ENCODE measurements at places on chromosomes 3 and 15.

- DNase-seq, result no peak
These were observed 19.4 kb upstream of the KIF23 start for GRCh38 chr15:69394556-69395282.

GRCh38 chr15:57785959-57786358, 79.4 kb downstream of the POLR2M start:
- no peak for DNase-seq

DNA sequence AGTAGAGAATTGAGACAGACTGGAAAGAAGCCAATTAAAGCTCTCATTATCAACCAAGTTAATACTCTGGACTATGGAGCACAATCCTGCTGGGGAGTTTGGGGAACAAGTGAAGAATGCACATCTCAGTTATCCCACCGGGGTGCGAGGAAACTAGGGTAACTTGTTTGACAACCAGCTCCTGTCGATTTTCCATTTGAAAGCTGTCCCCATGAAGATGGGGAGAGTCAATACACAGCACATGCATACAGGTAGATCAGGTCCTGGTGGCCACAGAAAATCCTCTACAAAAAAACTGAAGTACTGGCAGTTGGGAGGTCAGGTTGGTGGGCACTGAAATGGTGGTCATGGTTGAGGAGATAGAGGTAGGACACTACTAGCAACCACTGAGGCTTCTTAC, 25.7 kb upstream of the GRAMD1C start:
- DNase-seq, result no peak

- DNase-seq, result no peak
These were observed 148.4 kb upstream of the ATP11B start for GRCh38 chr3:182644790-182645433.

GRCh38 chr3:69500604-69501003, 114.7 kb upstream of the FRMD4B start:
- DNase-seq, result no peak

- DNase-seq, result no peak
These were observed 101.0 kb downstream of the PEX5L start for GRCh38 chr3:179935710-179936109.

DNA sequence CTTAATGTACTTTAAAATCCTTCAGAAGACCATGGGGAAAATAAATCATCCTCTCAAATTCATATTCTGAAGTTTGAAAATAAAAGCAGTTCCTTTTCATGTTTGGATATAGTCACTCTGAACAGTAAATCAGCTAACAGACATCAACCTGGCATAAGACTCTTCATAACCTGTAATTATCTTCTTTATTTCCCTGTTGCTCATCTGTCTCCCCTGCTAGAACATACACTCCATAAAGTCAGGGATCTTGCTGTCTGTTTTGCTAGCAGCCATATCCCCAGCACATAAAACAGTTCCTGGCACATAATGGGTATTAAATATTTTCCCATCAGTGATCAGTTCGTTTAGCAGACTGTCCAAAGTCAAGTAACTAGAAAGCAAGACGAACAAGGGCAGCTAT, 11.2 kb downstream of the VGLL4 start:
- DNase-seq, result no peak

- no peak for DNase-seq
These were observed 159.8 kb upstream of the TSC22D2 start for GRCh38 chr3:150248116-150248887.

- DNase-seq, result no peak
These were observed 374.9 kb upstream of the TGFBR2 start for GRCh38 chr3:30231277-30232141.

DNA sequence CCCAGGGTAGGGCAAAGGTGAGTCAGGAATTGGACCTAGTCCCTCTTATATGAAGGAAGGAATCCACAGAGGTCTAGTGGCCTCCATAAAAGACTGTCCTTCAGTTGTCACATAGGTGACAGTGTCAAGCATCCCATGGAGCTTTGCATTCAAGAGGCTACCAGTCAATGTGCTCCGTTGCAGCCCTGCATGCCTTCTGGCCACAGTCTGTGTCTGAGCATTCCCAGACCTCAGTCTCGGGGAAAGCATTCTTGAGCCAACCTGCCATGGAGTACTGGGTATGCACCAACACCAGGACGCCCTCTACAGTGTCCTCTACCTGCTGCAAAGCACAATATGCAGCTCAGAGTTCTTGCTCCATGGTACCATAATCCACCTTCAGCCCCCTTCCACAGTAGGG, 46.7 kb upstream of the VGLL3 start:
- DNase-seq, result no peak

GRCh38 chr3:138768125-138768524, 66.6 kb downstream of the PIK3CB start:
- no peak for DNase-seq

- no peak for DNase-seq
These were observed 16.6 kb upstream of the EXOG start for GRCh38 chr3:38479431-38480092.

DNA sequence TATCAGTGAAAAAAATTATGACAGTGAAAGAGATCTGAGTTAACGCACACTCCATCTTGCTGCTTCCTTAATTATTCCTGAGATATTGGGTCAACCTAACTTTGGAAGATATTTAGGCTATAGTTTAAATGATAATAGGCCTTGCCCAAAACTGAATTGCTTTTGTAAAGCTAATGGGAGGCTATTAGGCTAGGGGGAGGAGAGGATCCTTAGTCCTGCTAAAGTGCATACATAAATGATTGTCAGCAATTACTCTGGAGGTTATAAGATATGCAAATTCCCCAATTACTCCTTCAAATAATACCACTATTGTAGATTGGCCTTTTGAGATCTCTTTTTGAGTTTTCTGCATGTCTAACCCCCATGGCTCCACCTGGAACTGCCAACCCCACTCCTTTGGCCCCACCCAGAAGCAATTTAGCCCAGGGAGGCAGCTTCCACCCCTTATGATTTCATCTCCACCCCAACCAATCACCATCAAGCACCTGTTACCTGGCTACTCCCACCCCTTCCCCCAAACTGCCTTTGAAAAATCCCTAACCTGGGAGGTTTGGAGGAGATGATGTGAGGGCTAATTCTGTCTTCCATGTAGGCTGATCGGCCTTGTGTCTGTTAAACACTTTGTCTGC, 509.3 kb upstream of the TGFBR2 start:
- DNase-seq, result no peak

- no peak for DNase-seq
These were observed 135.2 kb downstream of the RYR3 start for GRCh38 chr15:33445984-33446383.

DNA sequence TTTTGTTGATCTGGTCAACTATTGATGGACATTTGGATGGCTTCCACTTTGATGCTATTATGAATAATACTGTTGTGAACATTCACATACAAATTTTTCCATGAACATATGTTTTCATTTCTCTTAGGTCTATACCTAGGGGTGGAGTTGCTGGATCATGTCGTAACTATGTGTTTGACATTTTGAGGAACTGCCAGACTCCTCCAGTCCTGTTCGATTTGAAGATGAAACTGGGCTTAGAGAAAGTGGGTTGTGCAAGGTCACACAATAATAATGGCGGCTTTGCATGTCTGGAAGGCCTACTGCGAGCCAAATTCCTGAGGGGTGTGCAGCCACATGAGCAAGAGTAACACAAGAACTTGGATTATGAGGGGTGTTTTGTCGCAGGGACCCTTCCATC, 2.6 kb downstream of the TSEN2 start:
- no peak for DNase-seq

- no peak for DNase-seq
These were observed 44.2 kb upstream of the KY start for GRCh38 chr3:134694946-134695543.

DNA sequence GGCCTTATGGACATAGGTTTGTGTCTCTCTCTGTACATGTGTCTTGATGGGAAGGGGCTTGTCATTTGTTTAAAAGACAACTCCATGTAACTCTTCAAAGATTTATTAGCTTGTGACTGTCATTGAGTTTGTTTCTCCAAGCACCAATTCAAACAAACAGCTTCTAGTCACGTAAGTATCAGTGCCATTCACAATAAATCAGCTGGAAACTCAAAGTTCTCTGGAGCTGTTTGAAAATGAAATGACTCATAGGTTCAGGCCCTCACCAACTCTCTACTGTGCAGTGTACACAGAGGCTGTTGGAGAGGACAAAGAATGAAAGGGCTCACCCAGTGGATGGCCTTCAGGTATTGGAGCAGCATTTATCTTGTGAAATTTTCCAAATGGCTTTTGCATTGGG, 476.3 kb downstream of the AGBL1 start:
- DNase-seq, result peak; percentile 19

DNA sequence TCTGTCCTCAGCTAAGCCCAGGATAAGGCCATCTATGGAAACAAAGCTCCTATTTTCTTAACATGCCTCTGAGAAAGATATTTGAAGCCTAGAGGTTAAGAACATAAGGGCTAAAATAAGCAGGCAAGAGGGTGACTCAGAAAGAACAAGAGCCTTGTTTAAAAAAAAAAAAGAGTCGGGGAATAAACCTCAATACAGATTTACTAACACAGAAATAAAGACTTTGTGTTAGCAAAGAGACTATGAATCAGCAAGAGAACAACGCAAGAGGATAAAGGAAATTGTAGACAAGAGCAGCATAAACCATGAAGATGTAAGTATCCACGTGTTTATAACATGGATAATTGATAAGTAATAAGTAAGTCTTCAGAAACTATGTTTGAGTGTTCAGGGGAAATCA, 36.0 kb downstream of the RAB27A start:
- DNase-seq, result no peak

DNA sequence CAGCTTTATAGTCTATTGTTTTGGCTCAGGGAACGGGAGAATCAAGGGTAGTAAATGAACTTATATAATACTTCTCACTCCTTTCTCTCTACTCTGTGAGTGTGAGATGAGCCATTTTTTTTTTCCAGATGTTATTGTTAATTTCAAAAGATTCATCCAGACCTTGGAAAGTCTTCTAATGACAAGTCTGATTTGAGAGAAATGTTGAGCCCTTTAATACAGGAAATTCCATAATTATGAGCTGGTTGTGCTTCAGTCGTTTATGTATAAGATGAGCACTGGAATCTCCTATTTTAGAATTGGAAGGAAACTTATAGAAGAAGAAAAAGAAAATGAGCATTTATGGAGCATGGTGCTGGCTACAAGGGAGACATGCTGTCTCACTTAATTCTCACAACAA, 92.0 kb downstream of the FBN1 start:
- no peak for DNase-seq

DNA sequence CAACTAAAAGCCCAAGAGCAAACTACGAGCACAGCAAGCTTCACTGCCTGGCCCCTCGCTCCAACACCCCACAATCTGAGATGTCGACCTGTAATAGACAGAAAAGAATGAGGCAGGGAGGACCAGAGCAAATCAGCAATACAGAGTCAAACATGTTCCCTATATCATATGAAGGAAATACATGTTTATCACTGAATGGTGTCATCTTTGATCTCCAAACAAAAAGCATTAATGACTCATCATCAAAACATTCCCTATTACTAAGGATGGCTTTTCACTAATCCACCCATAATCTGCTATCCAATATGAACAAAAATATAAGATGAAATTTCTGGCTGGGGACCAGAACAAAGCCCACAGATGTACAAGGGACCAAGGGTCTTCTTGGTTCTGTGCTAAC, 34.7 kb downstream of the MYO5A start:
- DNase-seq, result no peak

DNA sequence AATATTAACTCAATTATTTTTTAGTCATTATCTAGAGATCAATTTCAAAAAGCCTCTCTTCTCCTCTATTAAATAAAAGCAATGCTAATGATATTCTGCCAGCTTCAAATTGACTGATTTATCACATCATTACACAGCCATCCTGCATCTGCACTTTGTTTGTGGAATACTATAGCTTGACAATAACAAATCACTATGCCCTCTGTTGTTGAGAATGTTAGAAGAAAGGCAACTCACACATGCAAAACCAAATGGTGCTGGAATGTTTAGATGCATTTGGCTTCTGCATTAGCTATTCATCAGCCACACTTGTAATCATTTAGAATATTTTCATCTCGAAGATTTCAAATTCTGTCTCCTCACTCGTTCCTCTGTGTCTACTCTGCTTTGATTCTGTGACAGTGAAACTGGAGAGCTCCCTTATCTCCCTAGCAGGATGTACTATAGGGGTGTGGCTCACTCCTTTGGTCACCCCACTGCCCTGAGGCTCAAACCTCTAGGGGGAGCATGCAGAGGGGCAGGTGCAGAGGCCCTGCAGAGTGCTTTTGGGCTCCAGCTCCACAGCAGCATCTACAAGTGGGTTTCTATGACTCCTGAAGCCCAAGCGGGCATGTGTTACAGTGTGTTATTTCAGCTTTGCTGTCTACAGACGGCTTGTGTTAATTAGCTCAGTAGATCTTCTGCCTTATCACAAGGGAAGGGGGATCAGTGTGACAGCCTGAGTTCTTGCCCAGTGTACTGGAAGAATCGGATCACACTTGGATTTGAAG, 454.1 kb upstream of the BCHE start:
- DNase-seq, result no peak

DNA sequence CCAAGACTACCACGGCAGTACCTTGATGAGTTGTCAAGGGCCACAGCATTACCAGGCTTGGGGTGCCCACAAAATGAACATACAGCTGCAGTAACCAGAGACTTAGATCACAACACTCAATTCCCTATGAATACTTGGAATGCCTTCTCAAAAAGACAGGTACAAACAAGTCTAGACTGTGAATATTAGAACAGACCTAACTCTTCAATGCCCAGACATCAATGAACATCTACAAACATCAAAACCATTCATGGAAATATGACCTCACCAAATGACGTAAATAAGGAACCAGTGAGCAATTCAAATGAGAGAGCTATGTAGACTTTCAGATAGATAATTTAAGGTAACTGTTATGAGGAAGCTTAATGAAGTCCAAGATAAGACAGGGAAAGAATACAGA, 185.1 kb upstream of the POU1F1 start:
- DNase-seq, result no peak

- DNase-seq, result no peak
These were observed 344.4 kb upstream of the C2CD4B start for GRCh38 chr15:62509395-62509958.

- no peak for DNase-seq
These were observed 370.2 kb upstream of the ZNF385D start for GRCh38 chr3:22121068-22121701.
